Effector memory CD4-positive, alpha-beta T cell (primary cell): ENCODE measurements at places on chromosomes 6 and 20.

DNA sequence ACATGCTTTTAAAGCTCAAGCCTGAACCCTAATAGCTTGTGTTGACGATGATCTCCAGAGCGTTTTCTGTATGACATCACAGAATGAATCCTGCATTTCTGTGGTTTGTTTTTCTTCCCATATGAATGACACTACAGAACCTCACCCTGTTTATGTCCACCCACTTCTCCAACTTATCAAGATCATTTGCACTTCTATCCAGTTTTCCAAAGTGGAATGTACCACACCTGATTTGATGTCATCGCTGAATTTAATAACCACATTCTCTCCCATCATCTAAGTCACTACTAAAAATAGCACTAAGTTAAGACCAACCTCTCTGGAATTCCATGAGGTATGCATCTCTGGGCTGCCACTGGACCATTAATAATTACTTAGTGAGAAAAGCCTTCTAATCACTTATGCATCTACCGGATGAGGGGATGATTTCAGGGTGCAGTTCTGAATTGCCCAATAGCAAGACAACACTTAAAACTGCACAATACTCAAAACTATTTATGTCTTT, 33.3 kb upstream of the CITED2 start:
- no peak overlapping the region for H3K4me3 ChIP-seq
- no peaks in the 10 kb centered on the region for H3K27me3 ChIP-seq
- DNase-seq: no peak
- H3K4me1 ChIP-seq: no peaks in the 10 kb centered on the region

GRCh38 chr6:32074996-32075532, 34.1 kb downstream of the TNXB start:
- DNase-seq: no peak
- H3K27ac ChIP-seq: no peak overlapping the region
- no peaks in the 10 kb centered on the region for H3K27me3 ChIP-seq

DNA sequence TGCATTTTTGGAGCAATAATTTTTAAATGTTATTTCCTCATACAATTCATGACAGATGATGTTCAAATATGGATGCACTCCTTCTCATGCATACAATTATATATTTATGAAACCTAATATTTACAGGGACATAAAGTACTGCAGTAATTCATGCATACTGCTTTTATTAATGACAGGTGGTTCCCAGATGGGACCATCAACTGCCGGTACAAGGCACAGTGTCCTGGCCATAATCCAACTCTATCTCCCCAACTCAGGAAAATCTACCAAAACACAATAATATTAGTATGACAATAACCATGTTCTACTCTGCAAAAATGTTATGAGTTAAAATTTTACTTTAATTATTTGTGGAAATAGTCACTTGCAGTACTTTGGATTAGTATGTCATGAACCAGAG, 77.8 kb downstream of the VIP start:
- H3K27ac ChIP-seq: no peak overlapping the region
- H3K36me3 ChIP-seq: no peaks in the 10 kb centered on the region
- DNase-seq: no peak
- H3K4me3 ChIP-seq: no peak overlapping the region

DNA sequence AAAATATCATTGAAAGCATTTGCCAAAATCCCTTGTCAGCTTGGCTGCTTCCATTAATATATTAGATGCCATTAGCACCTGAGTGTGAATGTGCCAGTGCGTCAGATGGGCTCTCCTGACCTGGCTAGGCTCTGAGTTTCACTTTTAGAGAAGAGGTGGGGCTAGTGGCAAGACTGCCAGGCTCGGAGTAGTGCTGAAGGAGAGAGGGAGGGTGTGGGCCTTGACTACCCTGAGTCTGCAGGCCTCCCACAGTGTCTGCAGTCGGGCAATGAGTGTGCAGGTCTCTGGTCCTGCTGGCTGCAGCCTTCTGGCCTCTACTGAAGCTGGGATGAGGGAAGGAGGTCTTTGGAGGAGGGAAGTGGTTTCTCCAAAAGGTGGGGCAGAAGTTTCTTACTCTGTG, 34.6 kb upstream of the PNPLA1 start:
- H3K4me1 ChIP-seq: no peaks in the 10 kb centered on the region
- peaks cover 22% of the 10 kb centered on the region for H3K36me3 ChIP-seq
- no peak for DNase-seq
- H3K27me3 ChIP-seq: no peaks in the 10 kb centered on the region
- no peak overlapping the region for H3K27ac ChIP-seq
